ENCODE measurements at places on chromosomes 7 and 10.

- no peak for DNase-seq
These were observed 126.3 kb upstream of the CELF2 start for GRCh38 chr10:10891124-10892082.

- DNase-seq, result no peak
These were observed 8.9 kb upstream of the EMX2 start for GRCh38 chr10:117533507-117534281.

GRCh38 chr10:7033031-7033430, 377.8 kb downstream of the SFMBT2 start:
- DNase-seq, result no peak

- no peak for DNase-seq
These were observed 342.7 kb downstream of the LRMDA start for GRCh38 chr10:75773813-75774782.

- no peak for DNase-seq
These were observed 140.5 kb upstream of the BTBD16 start for GRCh38 chr10:122130474-122131110.

GRCh38 chr10:123890226-123890625, 1.4 kb downstream of the CPXM2 start:
- no peak for DNase-seq

GRCh38 chr10:100693821-100694220, 51.6 kb upstream of the PAX2 start:
- DNase-seq, result no peak

DNA sequence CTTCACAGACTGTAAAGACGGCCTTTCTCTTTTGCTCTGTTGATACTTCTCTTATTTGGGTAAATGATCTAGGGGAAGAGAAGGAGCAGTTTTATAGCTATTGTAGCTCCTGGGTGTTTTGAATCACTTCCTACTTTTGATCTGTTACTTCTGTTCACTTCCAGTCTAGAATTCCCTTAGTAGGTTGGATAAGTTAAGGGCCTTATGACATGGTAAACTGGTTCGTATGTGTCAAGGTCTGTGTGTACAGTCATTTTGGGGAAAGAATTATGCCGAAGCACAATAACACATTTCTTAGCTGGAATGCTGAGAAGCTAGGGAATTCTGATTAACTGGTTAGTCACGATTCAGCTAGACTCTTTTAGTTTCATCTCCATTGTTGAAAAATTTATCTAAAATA, 8.1 kb downstream of the DENND10 start:
- DNase-seq, result no peak

GRCh38 chr7:12504149-12504548, 66.4 kb upstream of the SCIN start:
- no peak for DNase-seq

- no peak for DNase-seq
These were observed 195.5 kb downstream of the SLC25A13 start for GRCh38 chr7:96126382-96126781.

DNA sequence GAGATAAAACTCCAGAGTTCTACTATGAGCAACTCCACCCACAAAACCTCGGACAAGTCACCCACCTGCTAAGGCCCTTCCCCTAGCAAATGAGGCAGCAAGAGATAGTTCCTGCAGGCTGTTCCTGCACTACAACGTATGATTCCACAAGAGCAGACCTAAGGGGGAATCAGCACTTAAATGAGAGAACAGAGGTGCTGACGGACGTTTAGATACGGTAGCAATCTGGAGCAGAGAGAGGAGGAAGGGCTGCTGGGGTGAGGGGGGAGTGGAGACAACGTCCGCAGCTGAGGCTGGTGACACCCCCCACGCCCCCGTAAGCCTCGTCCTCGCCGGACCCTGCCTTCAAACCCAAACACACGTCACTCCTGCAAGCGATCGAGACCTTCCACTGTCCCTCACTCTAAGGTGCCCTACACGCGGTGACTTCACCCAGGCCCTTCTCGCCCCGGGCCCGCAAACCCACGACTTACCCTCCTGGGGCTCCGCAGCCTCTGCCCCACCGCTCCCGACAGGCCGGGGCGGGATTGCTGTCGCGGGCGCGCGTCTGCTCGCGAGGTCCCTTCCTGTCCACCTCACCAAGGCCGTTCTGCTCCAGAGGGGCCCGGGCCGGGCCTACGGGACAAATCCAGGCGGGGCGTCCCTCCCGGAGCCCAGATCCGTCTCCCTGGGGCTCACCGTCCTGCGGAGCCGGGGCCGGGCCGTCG, 635 bp downstream of the ZNF12 start:
- peak; percentile 17 for DNase-seq

GRCh38 chr7:76069238-76069638, 21.3 kb downstream of the MDH2 start:
- no peak for DNase-seq

DNA sequence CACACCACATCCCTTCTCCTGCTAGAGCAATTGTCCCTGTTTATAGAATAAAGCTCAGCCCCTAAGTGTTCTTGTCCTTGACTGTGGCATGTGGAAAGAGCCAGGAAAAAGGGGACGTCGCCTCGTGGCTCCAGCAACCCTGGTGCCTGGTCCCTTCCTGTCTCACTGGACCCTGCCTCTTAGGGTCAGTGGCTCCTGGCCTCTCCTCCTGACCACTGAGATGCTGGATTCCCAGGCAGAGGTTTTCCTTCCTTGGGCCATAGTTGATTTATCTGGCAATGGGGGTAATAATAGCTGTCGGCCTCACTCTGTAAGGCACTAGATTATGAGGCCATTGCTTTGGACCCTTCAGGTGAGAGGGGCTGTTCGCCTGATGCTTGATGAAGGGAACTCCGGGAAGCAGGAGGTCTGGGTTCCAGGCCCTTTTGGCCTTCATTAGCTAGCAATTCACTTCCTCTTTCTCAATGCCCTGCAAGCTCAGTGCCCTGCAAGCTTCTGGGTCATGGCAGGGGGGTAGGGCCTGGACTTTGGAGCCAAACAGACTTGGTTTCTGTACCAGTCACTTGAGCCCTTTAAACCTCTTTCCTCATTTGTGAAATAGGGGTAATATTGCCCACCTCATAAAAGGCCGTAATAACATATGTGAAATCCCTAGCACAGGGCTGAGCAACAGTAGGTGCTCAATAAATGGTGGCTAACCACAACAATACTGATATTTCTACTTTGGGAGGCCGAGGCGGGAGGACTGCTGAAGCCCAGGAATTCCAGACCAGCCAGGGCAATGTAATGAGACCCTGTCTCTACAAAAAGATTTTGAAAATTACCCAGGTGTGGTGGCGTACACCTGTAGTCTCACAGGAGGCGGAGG, 1.1 kb downstream of the ASL start:
- DNase-seq, result no peak

GRCh38 chr7:48085942-48086341, 3.1 kb upstream of the UPP1 start:
- no peak for DNase-seq

DNA sequence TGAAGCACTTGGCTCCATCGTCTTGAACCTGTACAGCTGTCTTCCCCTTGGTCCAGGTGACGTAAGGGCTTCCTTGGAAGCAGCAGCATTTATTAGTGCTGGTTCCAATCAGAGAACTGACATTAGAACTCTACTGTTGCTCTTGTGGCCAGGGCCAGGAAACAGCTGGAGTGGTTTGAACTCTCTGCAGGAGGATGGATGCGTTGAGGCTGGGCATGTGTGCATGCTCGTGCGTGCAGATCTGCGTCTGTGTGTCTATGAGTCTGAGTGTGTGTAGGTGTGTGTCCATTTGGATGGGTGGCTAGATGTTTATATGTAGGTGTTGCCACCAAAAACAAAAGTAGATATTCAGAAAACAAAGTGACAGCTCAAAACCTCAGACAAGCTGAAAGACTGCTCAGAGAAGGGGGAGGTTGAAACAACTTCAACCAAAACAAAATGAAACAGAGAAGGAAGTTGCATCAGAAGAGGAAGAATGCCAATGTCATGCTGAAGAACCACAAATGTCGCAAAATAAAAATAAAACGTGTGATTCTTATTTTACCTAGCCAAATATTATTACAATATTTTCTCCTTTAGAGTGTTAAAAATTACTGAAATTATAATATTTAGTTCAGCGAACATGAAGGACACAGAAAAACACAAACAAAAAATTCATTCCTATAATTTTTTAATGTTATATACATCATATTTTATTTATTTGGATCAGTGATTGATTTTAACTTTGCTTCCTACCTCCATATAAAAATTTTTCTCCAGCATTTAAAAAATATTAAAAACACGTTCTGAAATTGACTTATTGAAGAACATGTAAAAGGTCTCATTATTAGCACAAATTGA, 96.1 kb upstream of the MKLN1 start:
- peak; percentile 18 for DNase-seq

DNA sequence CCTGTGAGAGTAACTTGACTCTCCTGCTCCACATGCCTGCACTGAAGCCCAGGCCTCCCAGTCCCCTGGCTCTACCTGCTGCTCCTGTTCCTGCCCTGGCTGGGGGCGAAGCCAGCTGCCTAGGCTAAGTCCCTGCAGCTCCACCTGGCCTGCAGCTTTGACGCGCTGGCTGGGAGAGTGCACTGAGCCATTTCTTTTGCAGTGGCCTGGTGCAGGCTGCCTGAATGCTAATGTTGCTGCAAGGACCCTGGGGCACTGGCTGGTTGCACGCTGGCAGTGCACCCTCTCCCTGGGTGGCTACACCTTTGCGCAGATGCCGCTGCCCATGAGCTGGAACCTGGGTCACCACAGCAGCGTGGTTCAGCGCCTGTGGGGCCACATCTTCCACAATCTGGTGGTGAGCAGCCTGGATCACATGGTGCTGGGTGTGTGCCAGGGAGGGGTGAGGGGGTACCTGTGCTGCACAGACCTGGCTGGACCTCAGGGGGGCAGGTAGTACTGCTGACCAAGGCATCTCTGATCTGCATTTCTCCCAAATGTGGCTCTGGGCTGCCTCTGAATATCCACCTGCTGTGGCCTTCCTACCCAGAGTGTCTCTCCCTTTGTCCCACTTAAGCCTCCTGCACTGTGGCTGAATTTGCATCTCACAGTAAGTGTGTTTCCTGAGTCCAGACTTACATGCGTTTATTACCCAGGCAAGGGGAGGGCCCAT, 20.0 kb downstream of the IMPDH1 start:
- no peak for DNase-seq

DNA sequence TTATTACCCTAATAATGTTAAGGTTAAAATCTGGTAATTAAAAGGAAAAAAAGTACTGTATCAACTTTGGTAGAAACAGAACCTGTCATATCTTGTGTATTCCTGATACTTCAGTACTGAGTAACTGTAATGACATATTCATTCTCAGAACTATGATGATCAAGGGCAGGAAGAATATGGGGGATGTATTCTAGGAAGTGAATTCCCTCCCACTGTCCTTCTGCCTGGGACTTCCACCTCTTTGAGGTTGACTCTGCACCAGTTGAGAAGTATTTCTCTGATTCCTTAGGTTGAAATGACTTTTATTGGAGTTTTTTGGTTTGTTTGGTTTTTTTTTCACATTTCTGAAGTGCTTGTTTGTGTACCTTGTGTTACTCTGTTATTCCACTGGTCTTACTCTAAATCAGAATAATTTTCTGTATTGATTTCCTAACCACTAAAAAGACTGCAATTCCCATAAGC, 36.9 kb downstream of the WASL start:
- no peak for DNase-seq

DNA sequence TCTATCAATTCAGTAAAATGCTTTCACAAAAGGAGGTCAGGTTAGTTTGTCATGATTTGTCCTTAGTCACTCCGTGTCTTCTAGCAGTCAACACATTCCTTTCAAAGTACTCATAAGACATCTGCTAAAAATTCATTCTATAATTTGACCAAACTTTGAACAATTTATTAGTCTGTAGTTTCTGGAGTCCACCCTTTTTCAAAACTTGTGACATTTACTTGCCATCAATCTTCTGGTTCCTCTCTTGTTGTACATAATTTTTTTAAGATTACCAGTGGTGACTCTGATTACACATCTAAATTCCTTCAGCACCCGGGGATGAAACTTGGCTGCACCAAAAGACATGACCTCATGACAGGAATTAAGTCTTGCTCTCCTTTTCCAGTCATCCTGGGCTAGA, 130.1 kb downstream of the NEBL start:
- no peak for DNase-seq

DNA sequence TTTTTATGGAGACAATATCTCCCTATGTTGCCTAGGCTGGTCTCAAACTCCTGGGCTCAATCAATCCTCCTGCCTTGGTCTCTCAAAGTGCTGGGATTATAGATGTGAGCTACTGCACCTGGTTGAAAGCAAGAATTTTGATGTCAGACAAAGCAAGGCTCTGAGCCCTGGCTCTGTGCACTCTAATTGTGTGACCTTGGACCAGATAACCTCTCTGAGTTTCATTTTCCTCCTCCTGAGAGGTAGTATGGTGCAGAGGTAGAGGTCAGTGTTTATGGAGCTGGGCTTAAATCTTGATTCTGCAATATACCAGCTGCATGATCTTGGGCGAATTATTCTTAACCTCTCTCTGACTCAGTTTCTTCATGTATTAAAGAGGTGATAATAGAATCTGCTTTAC, 31.4 kb upstream of the SLC26A3 start:
- no peak for DNase-seq

- DNase-seq, result no peak
These were observed 67.9 kb upstream of the AFAP1L2 start for GRCh38 chr10:114471906-114472876.

- DNase-seq, result no peak
These were observed 62.8 kb downstream of the CHST15 start for GRCh38 chr10:124030492-124031110.

DNA sequence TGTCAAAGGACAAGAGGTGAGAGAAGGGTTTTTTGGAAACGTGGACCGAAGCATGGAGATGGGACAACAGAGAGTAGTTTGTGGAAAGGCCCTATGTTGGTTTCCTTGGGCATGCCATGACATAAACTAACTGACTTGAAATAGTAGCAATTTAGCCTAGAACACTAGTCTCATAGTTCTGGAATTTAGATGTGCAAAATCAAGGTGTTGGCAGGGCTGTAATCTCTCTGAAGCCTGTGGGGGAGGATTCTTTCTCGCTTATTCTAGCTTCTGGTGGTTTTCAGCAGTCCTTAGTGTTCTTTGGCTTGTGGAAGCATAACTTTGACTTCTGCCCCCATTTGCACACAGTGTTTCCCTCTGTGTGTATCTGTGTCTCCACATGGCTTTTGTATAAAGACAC, 283.4 kb downstream of the GFRA1 start:
- DNase-seq, result no peak

DNA sequence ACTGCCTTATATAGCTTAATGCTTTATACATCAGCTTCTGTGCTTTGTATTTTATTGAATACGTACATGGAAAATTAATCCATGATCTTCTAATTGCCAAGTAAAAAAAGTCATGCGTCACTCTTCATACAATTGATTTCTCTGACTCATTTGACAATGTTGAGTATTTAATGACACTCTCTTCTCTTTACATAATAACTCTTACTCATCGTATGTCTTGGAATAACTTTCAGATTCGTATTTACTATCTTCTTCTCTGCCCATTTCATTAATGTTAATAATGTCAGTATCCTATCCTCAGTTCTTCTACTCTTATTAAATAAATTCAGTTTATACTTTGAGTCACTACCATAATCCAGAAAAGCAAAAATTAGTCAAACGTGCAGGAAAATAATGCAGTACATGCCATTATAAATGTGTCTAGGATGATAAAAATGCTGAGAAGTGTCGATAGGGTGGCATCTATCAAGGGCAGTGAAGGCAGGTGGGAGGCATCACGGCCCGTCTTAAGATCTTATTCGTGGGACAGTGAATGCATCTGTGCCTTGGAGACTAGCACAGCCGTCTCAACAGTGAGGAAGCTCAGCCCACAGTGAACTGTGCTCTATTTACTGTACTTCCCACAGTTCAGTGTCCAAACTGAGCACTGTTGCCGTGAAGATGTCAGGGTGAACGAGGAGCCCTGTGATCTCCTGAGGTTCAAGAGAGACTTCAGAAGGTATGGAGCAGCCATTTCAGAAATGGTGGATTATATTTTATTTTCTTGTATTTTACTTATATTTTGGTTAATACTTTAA, 39.8 kb upstream of the AKR1E2 start:
- no peak for DNase-seq
